ENCODE measurements at places on chromosomes 7 and 10.

- DNase-seq, result peak; percentile 42
Measured at GRCh38 chr10:101601541-101601940, 13.4 kb downstream of the DPCD start.

- DNase-seq, result no peak
Measured at GRCh38 chr10:49282306-49282705, 16.7 kb upstream of the C10orf71 start.

DNA sequence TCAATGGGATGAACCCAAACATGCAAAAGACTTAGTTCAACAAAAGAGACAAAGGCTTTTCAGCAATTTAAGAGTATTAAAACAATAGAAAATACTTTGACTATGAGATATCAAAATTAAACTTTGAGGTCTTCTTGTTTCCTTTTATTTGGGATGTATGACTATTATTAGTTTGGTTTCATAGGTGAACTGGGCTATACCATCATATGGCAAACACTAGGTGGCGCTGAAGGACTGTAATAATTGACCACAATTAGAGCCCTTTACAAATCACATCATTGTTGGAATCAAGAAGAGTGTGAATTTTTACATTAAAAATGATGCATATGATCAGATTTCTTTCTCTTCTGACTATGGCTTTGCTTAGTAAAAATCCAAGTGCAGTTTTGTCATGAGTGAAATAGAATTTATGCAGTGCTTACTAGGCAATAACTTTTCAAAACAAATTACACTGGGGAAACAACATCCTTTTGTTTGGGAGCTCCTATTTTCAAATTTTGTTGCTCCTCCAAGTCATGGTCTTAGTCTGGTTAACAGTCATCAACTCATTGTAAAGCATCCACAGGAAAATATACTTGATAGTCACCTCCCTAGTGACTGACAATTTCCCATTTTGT is 14.7 kb upstream of the NXPH1 start:
- peak; percentile 79 for DNase-seq

DNA sequence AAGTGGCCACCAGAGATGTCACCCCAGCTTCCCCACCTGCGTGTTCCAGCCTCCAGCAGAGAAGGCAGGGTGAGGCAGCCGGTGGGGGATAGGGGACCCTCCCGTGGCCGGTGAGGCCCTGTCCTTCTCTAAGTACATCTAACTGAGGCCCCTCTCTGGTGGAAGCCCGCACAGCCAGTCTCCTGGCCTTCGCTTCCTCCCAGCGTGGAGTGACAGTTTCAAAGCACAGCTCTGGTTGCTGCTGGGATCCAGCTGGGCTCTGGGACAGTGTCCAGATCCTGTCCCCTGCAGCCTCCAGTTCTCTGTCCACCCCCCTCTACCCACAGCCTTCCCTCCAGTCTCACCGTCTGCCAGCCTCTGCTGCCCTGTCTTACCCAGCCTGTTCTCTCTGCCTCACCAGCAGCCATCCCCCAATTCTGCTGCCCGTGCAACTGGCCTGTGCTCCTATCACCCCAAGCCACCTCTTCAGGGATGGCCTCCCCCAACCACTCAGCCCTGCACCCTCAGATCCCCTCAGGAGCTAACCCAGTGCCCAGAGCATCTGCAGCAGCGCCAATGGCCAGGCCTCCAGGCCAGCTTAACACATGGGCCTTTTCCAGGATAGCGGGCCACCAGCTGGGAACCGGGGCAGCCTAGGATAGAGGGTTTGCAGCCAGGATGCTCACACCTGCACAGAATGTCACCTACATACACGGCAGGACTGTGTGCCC is 16.3 kb upstream of the SH2B2 start:
- DNase-seq, result no peak

GRCh38 chr7:104886651-104887050 is 127.4 kb upstream of the KMT2E start:
- DNase-seq, result no peak

DNA sequence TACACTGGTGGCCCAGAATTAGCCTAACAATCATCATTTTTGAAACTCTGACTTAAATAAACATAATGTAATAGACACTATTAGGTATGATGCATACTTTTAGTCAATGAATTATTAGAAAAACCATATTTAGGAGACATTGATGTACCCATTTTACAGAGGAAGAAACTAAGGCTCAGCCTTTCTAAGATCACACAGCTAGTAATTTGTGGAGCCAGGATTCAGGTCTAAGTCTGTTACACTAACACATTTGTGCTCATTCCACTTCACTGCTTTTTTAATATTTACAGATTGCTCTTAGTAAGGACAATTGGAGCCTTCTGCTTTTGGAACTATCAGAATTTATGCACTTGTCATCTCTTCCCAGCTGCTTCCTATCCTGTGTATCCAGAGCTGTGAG is 8.9 kb downstream of the CFAP43 start:
- no peak for DNase-seq
